ENCODE measurements at places on chromosomes 1 and 21. TPM values are rescaled to one million over a fixed set of nuclear protein-coding genes. Genes with fewer than 3 reads are reported as not detected.

- no peaks in the 10 kb centered on the region for H3K36me3 ChIP-seq
- DNase-seq: no peak
- H3K4me1 ChIP-seq: no peaks in the 10 kb centered on the region
- H3K27me3 ChIP-seq: peaks cover 9% of the 10 kb centered on the region
- H3K4me3 ChIP-seq: no peak overlapping the region
- H3K27ac ChIP-seq: no peak overlapping the region
These were observed 4.8 kb downstream of the RUNX3 start for GRCh38 chr1:24925082-24925779.

AMY2A gene
- not detected for total RNA-seq

HES2 gene
- 2.1 TPM for total RNA-seq

DNA sequence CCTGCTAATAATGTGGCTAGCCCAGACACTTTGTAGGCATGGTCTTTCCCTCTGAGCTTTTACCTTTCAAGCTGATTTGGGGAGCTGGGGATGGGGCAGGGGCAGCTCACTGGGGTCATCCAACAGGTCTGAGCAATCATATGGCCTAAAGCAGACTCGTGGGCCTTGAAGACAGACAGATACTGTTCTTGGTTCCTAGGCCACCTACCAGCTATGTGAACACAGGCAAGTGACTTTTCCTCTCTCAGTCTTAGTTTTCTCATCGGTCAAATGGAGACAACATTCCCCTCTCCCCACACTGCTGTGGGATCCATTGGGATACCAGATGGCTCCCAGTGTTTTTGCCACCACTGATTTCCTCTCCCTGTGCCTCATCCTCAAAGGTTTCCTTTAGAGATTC lies 181.8 kb downstream of the RRAGC start:
- DNase-seq: no peak
- H3K4me3 ChIP-seq: no peak overlapping the region
- no peaks in the 10 kb centered on the region for H3K36me3 ChIP-seq

DNA sequence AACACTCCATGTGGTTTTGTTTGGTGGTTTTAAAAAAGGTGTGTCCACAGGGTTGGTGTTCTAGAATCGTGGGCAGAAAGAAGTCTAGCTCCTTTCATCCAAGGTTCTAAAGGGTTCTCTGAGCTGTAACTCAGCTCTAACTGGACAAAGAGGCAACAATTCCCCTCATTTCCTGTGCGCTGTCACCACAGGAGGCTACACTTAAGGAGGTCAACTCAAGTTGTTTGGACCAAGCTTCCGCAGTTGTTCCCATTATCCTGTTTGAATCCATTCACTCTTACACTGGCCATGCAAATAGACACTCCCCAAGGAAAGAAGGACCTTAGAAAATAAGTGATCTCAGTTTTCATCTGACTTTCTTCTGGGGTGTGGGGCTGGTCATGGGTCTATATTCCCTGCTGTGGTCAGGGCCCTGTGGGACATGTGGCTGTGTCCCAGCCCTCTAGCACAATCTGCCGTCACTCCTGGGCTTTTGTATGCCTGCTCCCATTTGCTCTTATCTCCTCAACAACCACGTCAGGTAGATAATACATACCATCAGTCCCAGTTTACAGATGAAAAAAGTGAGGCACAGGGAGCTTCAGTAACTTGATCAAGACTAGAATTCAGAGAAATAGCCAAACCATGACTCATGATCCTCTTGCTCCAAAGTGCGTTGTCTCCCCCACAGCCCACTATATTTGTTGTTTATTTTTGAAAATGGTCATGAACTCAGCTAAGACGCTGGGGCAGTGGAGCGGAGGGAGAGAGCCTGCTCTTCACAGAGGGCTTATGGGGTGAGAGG lies 103.6 kb downstream of the RHOU start:
- no peaks in the 10 kb centered on the region for H3K36me3 ChIP-seq
- peaks cover 12% of the 10 kb centered on the region for H3K4me1 ChIP-seq
- no peak overlapping the region for H3K4me3 ChIP-seq
- DNase-seq: no peak
- peaks cover 17% of the 10 kb centered on the region for H3K27me3 ChIP-seq

GRCh38 chr1:227349967-227350366 lies 31.7 kb upstream of the CDC42BPA start:
- H3K36me3 ChIP-seq: no peaks in the 10 kb centered on the region
- H3K27me3 ChIP-seq: no peaks in the 10 kb centered on the region
- DNase-seq: no peak
- 0 out of 2 replicates have a peak, but pooled peaks cover 8% of the 10 kb centered on the region for H3K4me1 ChIP-seq
- no peak overlapping the region for H3K27ac ChIP-seq

DNA sequence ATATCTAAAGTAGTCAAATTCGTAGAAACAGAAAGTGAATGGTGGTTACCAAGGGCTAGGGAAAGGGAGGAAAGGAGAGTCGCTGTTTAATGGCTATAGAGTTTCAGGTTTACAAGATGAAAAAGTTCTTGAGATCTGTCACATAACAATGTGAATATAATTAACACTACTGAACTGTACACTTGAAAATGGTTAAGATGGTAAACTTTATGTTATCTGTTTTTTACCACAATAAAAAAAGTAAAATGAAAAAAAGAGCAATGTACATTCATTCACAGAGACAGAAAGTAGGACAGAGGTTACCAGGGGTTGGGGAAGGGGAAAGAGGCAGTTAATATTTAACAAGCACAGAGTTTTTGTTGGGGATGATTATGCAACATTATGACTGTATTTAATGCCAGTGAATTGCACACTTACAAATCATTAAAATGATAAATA lies 53.3 kb upstream of the SEC16B start:
- H3K4me1 ChIP-seq: no peaks in the 10 kb centered on the region
- no peaks in the 10 kb centered on the region for H3K36me3 ChIP-seq
- no peaks in the 10 kb centered on the region for H3K27me3 ChIP-seq
- no peak for DNase-seq

DNA sequence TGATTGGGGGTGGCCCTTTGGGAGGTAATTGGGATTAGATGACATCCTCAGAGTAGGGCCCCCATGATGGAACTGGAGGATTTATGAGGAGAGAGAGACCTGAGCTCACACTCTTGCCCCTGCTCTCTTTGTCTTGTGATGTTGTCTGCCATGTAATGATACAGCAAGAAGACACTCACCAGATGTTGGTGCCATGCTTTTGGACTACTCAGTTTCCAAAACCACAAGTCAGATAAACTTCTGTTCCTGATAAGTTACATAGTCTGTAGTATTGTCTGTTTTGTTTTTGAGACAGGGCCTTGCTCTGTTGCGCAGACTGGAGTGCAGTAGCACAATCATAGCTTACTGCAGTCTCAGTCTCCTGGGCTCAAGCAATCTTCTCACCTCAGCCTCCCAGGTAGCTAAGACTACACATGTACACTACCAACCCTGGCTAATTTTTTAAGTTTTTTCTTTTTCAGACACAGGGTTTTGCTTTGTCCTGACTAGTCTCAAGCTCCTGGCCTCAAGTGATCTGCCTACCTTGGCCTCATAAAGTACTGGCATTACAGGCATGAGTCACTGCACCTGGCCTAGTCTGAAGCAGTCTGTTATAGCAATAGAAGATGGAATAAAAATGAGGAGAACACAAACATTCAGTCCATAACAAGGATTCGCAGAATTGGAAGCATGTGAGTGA lies 115.0 kb upstream of the GALNT2 start:
- no peaks in the 10 kb centered on the region for H3K36me3 ChIP-seq
- H3K27ac ChIP-seq: no peak overlapping the region
- no peaks in the 10 kb centered on the region for H3K27me3 ChIP-seq
- no peak for DNase-seq

GRCh38 chr1:51649593-51650091 lies 32.8 kb downstream of the OSBPL9 start:
- DNase-seq: peak; percentile 49
- H3K27ac ChIP-seq: peak overlapping the region; percentile 78
- H3K36me3 ChIP-seq: peaks cover 31% of the 10 kb centered on the region
- H3K4me1 ChIP-seq: peaks cover 52% of the 10 kb centered on the region
- no peak overlapping the region for H3K4me3 ChIP-seq

GRCh38 chr1:66978201-66978600 lies 53.4 kb downstream of the MIER1 start:
- H3K4me3 ChIP-seq: no peak overlapping the region
- H3K4me1 ChIP-seq: no peaks in the 10 kb centered on the region
- H3K27ac ChIP-seq: no peak overlapping the region
- H3K36me3 ChIP-seq: peaks cover 11% of the 10 kb centered on the region
- no peak for DNase-seq
- no peaks in the 10 kb centered on the region for H3K27me3 ChIP-seq

DNA sequence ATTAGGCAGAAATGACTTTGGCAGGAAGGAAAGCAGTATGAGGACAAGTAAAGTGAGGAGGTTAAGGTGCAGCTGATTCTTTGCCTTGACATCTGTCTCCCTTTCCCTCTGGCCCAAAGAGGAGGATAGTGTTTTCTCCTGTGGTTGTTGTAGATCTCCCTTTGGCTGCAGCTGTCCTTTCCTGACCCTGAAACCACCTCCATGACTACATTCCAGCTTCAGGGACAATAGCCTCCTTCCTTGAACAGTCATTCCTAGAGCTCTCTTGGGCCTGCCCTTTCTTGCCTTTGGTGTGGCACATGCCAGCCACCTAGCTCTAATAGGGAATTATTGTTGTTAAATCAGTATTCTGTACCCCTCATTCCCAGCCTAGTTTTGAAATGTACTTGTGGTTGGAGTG lies 6.2 kb downstream of the ZMYM1 start:
- no peak overlapping the region for H3K4me3 ChIP-seq
- no peaks in the 10 kb centered on the region for H3K27me3 ChIP-seq
- H3K27ac ChIP-seq: no peak overlapping the region
- H3K36me3 ChIP-seq: no peaks in the 10 kb centered on the region
- H3K4me1 ChIP-seq: peaks cover 9% of the 10 kb centered on the region
- no peak for DNase-seq

DNA sequence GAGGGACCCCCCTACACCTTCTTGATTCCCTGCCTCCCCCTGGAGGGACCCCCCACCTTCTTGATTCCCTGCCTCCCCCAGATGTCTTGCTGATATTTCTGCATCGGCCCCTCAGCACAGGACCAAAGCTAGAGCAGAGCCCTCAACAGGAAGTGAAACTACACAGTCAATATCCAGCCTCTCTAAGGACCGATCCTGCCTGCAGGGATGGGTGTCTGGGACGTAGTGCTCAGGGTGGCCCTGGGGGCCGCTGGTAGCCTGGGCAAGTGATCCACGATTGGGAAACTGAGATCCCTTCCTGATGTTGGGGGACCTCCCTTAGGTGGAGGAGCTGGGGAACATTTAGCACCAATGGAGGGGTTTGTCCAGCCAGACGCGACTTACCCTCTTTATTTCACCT lies 3.9 kb upstream of the LEFTY2 start:
- DNase-seq: no peak
- no peak overlapping the region for H3K27ac ChIP-seq

GRCh38 chr1:81998165-81998564 lies 197.4 kb downstream of the ADGRL2 start:
- no peaks in the 10 kb centered on the region for H3K4me1 ChIP-seq
- H3K27me3 ChIP-seq: no peaks in the 10 kb centered on the region
- no peaks in the 10 kb centered on the region for H3K36me3 ChIP-seq
- no peak overlapping the region for H3K27ac ChIP-seq
- H3K4me3 ChIP-seq: no peak overlapping the region
